ENCODE measurements at places on chromosomes 1 and 21.

- DNase-seq = no peak
Measured at GRCh38 chr1:26353976-26354820, at the start of gene CRYBG2. Gene CRYBG2, minus strand, starts transcription at chr1:26354130. Its CDS starts 7,473 bp downstream, at chr1:26346657.

- DNase-seq = no peak
Measured at GRCh38 chr21:28177124-28177523, 815.6 kb downstream of the LTN1 start.

GRCh38 chr1:12615865-12616708, 1.9 kb downstream of the DHRS3 start:
- peak; percentile 84 for DNase-seq

DNA sequence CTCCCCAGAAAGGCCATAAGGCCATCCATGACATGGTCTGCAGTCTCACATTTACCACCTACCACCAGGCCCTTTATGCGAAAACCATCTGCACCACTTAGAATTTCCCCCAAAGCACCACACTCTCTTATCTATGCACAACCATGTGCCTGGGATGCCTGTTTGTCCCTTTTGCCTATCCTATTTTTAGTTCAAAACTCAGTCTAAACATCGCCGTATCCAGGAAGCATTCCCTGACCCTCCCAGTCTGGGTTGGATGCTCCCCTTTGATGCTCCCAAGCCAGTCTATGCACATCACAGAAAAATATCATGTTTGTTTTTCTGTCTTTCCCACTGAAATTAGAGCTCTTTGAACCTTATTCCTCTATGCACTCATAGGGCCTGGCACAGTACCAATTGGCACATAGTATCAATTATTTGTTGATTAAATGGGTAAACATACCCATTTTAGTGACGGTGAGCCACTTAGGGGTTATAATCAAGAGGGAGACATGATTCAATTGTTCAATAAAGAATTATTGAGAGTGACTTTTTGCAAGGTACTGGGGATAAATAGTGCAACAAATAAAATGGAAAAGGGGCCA, 6.7 kb downstream of the MPL start:
- peak; percentile 40 for DNase-seq

- DNase-seq = no peak
Measured at GRCh38 chr1:171250263-171250662, 2.0 kb downstream of the FMO1 start.

DNA sequence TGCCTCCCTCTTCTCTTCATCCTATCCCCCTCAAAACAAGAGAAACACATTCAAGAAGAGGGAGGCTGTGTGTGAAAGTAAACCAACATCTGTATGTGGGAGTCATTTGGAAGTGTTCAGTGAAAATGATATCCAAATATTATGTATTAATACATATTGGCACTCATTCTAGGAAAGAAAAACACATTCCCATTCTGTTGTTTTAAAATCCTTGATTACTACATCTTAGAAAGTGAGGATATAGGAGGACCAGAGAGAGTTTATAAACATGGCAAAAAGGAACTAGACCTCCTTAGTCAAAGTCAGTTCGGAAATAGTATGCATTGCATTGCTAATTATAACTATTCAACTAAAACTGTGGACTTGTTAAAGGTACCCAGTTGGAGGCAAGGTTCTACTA, 786.6 kb downstream of the ADGRL2 start:
- no peak for DNase-seq

- DNase-seq = no peak
Measured at GRCh38 chr1:22582661-22583635, 19.7 kb downstream of the EPHA8 start.

DNA sequence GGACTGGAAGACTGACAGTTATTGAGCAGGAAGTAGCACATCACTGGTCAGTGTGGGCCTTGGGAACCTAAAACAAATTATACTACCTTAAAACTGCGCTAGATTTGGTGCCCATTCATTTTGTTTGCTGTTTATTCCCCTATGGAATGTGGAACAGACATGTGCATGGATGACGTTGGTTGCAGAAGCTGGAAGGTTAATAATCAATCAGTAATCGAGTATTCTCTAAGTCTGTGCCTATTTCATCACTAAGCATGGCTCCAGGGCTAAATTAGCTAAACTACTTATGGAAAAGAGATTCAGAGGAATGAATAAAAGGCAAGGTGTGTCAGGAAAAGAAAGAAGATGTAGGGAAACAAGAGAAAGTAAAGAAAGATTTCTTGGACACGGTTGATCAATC, 33.5 kb upstream of the DPT start:
- no peak for DNase-seq

DNA sequence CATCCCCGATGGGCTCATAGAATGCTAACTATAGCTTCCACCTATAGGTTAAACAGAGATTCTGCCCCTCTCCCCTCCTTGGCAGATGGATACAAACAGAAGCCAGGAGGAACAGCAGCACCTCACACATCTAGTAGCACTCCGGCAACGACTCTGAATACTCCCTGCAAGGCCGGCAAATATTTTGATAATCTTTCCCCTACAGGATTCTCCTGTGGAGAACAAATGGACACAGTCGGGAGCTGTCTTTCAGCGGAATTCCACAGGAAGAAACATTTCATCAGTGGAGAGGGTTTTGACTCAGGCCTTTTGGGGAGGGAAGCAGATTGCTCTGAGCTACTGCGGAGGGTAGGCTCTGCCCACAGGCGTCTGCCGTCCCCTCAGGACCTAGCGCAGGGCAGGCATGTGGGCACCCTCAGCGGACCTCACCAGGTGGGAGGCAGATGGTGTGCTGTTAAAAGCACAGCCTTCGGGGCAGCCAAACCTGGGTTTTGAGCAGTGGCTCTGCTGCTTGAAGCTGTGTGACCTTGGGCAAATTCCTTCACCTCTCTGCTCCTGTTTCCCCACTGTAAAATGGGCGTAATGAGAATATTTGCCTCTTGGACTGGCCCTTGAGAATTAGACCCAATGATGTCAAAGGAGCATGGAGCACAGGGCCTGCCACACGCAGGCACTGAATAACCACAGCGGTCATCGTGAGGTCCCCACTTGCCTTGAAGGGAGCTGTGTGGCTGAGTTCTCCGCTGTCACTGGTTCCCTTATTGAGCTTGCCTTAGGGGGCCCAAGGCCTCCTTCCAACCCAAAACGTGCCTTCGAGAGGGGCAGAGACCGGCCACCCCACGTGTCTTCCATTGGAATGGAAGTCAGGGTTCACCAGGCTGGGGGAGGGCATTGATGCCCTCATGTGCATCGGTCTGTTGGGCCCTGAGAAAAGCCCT, 19.2 kb upstream of the BCAR3 start:
- DNase-seq = no peak

- no peak for DNase-seq
Measured at GRCh38 chr1:224338150-224338838, 8.3 kb upstream of the NVL start.

- no peak for DNase-seq
Measured at GRCh38 chr1:203558064-203558760, 64.3 kb downstream of the OPTC start.

- no peak for DNase-seq
Measured at GRCh38 chr1:13600762-13601453, 17.3 kb downstream of the PDPN start.

DNA sequence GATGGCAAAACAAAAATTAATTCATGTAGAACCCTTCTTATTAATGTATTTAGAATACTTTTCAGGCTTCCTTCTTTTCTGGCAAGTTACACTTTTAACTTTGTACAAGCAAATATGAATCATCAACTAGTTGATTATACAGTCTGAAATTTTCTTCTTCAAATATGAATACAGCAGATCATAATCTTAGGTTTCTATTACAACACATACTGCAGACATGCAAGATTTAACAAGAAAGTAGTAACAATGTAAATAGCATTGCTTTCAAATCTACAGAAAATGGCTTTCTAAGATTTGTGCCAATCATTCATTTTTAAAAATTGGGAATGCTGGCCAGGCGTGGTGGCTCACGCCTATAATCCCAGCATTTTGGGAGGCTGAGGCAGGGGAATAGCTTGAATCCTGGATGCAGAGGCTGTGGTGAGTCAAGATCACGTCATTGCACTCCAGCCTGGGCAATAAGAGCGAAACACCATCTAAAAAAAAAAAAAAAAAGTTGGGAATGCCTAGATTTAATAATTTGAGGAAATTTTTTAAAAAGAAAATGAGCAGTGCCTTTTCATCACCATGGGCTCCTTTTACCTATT, 68.4 kb upstream of the DPYD start:
- DNase-seq = no peak

DNA sequence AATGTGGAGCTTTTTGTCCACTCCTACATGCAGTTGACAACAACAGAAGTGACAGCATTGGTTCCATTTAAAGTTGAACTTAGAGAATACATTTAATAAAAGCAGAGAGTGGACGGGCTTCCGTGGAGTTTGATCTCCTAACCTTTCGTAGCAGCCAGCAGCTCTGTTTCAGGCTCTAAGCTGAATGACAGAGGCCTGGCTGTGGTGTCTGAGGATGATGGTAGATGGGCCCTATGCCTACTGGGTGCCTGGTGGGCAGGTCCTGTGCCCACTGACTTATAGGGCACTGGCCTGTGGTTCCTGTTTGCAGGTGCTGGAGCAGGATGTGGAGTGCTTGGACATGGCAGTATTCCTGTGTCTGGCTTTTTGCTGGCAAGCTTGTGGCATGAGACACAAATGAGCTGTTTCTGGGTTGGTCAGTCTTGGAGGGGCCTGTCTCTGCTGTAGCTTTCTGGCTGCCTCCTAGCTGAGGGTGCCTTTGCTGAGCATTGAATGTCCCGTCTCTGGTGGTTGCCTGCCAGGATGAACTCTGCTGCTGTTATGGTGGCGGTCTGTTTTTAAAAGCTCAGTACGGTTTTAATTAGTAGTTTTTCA, 54.6 kb downstream of the PRDM2 start:
- no peak for DNase-seq

- DNase-seq = peak; percentile 65
Measured at GRCh38 chr1:246582301-246583055, 16.2 kb downstream of the CNST start.

GRCh38 chr1:224763126-224763775, 147.1 kb downstream of the CNIH3 start:
- DNase-seq = no peak

GRCh38 chr1:79955966-79956365, 949.4 kb upstream of the ADGRL4 start:
- DNase-seq = no peak

- DNase-seq = no peak
Measured at GRCh38 chr1:205447457-205448341, 8.1 kb downstream of the BLACAT1 start.
